DMS79 (cell line): ENCODE measurements at places on chromosomes 7 and 10.
A peak's percentile ranks its signal among the peaks of the same experiment; 100 is the strongest.

GRCh38 chr10:63437116-63437949 lies 28.4 kb downstream of the JMJD1C start:
- no peak for DNase-seq

- no peak for DNase-seq
These were observed at the start of gene MYL10 for GRCh38 chr7:101629171-101629570. Gene MYL10, minus strand, starts transcription at chr7:101629296. Its CDS starts 178 bp downstream, at chr7:101629118.

- DNase-seq = no peak
These were observed 35.2 kb upstream of the ECHDC3 start for GRCh38 chr10:11706895-11707567.

DNA sequence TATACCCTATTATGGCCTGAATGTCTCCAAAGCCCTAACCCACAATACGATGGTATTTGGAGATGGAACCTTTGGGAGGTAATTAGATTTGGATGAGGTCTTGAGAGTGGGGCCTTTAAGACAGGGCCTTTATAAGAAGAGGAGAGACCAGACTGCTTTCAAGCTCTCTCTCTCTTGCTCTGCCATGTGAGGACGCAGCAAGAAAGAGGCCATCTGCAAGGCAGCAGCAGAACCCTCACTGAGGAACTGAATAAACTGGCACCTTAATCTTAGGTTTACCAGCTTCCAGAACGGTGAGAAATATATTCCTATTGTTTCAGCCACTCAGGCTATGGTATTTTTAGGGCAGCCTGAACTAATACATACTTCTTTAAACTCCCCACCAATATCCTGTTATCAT lies 2.0 kb upstream of the GNAI1 start:
- DNase-seq = no peak

GRCh38 chr10:113618338-113618737 lies 45.5 kb downstream of the NRAP start:
- DNase-seq = no peak

DNA sequence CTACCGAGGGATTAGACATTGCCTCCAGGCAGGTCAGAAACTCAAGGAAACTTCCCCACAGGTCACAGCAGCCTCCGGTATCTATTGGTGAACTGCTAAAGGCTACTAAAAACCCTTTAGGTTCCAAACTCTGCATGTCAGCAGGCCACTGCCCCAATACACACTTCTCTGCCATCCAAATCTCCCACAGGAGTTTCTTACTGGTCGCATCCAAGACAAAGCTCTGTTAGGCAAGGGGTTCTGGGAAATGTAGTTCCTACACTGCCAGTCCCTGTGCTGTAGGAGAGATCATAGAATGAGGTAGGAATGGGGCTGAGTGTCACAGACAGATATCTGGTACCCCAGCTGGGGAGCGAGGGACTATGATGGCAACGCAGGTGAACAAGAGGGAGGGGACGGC lies 757.0 kb upstream of the C7orf33 start:
- no peak for DNase-seq

GRCh38 chr10:53894145-53894544 lies 906.9 kb downstream of the PCDH15 start:
- no peak for DNase-seq

GRCh38 chr10:5533098-5533731 lies 8.5 kb downstream of the CALML3 start:
- DNase-seq = no peak

GRCh38 chr10:121556455-121556854 lies 41.8 kb downstream of the FGFR2 start:
- no peak for DNase-seq

- DNase-seq = no peak
These were observed 60.7 kb downstream of the PDIA4 start for GRCh38 chr7:148967602-148968001.

DNA sequence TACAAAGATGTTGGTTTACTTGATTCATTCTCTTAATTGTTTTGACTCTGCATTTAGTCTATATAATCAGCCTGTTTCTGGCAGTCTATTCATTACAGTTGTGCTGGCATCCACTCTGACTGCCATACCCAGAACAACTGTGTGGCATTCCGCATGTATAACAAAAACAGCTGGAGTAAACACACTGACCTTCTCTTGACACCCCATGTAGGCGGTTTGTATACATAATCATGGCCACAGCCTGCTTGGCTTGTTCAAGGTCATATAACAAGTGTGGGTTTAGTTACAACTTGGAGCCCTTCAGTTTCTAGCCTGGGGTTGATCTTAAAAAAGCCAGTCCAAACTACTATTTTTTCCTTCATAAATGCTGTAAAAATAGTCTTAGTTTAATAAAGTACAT lies 70.9 kb downstream of the MBL2 start:
- DNase-seq = no peak

GRCh38 chr7:133252506-133252857 lies 396 bp upstream of the EXOC4 start:
- DNase-seq = no peak

GRCh38 chr7:130560972-130561371 lies 69.1 kb downstream of the MEST start:
- no peak for DNase-seq

- no peak for DNase-seq
These were observed 58.7 kb downstream of the ZRANB1 start for GRCh38 chr10:125000366-125001312.

- DNase-seq = no peak
These were observed 128.4 kb upstream of the FZD1 start for GRCh38 chr7:91135703-91136430.

DNA sequence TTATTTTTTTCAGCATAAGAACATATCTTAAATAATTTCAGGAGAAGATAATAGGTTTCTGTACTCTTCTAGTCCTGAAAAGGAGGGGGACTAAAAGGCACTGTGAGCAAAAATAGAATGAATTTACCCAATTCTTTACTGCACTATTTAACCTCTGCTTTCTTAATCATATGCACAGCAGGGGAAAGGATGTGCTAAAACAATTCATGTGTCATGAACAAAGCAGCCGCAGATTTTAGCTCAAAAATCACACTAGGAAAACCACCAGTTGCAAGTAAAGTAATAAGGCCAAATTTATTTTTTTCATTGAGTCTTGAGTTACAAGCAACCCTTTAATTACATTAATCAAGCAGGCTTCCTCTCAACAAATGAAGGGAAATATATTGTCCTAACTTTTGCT lies 80.1 kb downstream of the CABCOCO1 start:
- no peak for DNase-seq

- DNase-seq = no peak
These were observed 5.8 kb upstream of the RBM20 start for GRCh38 chr10:110638319-110638718.

DNA sequence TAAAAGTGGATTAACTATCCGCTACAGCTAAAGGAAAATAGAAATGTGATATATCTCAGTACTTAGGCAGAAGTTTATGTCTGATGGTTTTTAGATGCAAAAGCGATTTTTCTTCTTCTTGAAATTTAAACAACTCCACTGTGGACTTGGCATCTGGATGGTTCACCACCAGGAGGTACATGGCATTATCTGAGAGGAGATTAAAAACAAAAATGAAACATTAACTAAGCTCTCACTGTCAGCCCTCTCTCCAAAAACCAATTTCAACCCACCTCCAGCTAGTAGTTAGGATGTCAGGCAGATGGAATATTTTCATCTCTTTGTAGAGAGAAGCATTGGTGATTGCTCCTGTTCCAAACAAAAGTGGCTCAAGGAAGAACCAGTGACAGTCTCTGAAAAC lies 12.9 kb downstream of the PON1 start:
- DNase-seq = no peak

- peak; percentile 59 for DNase-seq
These were observed 116.8 kb downstream of the AUTS2 start for GRCh38 chr7:69714886-69715576.

- DNase-seq = no peak
These were observed 281.7 kb downstream of the AHR start for GRCh38 chr7:17580141-17580540.

DNA sequence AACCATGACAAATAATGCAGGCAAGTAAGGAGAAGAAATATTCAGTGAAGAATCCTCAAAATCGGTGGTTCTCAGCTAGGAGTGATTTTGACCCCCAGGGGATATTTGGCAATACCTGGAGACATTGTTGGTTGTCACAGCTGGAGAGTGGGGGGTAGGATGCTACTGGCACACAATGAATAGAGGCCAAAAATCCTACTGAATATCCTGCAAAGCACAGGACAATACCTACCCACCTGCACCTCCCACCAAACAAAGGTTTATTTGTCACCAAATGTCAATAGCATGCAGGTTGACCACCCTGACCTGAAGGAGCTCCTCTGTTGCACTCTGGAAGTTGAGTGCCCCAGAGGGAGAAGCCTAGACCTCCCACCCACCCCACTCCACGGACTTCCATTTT lies 1028.6 kb downstream of the CNTNAP2 start:
- DNase-seq = no peak

- DNase-seq = no peak
These were observed 61.0 kb downstream of the MPP7 start for GRCh38 chr10:28241741-28242399.

DNA sequence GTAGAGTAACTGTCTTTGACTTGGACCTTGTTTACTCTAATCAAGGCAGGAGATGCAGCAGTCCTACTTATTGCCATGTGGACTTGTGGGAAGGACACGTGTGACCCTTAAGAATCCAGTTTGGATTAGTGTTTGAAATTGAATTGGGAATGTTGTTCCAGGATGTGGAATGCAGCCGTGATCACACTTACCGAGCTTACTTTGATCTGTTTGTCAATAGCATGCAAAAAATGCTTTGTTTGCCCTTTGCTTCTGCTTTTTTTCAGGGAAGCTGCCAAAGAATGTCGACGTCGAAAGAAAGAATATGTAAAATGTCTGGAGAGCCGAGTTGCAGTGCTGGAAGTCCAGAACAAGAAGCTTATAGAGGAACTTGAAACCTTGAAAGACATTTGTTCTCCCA lies 84.7 kb downstream of the CREM start:
- no peak for DNase-seq

GRCh38 chr10:79505829-79506228 lies 6.5 kb upstream of the EIF5AL1 start:
- DNase-seq = no peak

DNA sequence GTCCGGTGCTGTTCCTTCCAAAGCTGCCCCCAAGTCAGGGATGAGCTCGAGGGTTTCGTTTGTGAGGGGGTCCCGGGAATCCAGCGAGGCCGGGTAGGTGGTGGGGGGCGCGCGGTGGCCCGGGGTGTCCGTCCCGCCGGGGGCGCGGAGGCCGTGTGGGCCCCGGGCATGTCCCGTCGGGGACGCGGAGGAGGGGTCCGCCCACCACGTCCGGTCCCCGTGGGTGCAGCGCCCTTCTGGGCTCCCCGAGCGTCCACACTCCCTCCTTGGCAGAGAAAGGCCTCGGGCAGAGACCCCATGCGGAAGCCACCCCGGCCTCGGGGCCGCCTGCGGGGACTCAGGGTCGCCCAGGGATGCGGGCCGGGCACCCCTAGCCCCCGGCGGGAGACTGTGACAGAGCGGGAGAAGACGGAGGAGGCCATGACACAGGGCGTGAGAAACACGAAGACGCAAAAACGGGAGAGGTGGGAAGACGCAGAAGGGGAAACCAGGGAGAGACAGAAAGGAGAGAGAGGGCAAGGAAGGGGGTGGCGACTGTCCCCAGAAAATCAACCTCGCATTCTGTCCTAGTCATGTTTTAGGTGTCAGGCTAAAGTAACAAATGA lies 640 bp upstream of the ZNF425 start:
- no peak for DNase-seq

- DNase-seq = no peak
These were observed 5.0 kb downstream of the SEPTIN7 start for GRCh38 chr7:35805876-35806275.

DNA sequence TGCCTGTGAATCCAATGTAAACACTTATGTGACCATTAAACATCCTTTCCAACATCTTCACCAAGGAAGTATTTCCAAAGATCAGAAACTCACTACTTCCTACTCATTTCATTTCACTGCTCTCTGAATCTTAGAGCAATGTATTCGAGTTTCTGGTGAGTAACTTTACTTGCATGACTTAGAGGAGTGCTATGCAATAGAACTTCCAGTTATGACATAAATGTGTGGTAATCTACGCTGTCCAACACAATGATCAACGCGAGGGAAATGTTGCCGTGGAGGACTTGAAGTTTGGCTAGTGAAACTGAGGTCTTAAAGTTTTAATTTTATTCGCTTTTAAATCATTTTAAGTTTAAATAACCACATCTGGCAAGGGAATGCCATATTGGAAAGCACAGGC lies 1326.3 kb downstream of the XPNPEP1 start:
- no peak for DNase-seq

- DNase-seq = peak; percentile 53
These were observed 20.1 kb downstream of the TMEM168 start for GRCh38 chr7:112770051-112770450.

GRCh38 chr7:3106361-3106826 lies 62.7 kb upstream of the CARD11 start:
- no peak for DNase-seq

DNA sequence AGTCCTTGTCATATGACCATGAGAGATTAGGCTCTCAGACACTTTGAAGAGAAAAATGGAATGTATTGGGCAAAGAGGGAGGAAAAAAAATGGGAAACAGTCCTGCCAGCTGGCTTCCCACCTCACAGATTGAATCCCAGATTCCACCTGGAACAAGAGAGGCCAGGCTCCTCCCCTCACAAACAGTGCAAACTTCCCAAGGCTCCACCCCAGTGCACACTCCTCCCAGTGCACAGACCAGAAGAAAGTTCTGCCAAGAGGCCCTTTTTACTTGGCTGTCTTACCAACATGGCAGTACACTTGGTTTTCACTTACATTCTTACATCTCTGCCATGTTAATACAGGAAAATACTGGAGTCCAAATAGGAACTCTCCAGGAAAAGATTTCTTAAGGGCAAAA lies 202.3 kb downstream of the AHR start:
- no peak for DNase-seq

DNA sequence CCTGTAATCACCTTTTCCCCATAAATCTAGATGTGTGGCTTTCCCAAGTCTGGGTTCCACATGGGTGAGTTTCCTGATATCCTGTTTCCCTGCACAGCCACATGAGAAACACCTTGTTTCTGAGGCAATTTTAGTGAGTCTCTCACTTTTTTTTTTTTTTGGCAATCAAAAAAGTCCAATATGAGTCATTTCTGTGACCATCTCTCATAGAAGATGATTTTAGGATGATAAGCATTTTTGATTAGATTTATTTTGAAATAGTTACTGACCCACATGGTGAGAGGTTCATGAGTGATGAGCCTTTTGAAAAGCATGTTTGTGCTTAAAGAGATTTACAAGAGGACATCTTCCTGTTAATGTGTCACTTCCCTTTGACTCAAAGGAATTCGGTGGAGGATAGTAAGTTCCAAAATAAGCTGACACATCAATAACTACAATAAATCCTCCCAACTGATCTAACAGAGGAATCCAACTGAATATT lies 464.0 kb downstream of the INHBA start:
- DNase-seq = no peak

GRCh38 chr7:34236057-34236456 lies 330.7 kb downstream of the BMPER start:
- no peak for DNase-seq

GRCh38 chr7:34337163-34337562 lies 320.9 kb upstream of the NPSR1 start:
- no peak for DNase-seq
